Anterior cingulate cortex (tissue), 58 donors: ENCODE measurements at places on chromosomes 4 and X.
A peak's percentile ranks its signal among the peaks of the same experiment; 100 is the strongest.

DNA sequence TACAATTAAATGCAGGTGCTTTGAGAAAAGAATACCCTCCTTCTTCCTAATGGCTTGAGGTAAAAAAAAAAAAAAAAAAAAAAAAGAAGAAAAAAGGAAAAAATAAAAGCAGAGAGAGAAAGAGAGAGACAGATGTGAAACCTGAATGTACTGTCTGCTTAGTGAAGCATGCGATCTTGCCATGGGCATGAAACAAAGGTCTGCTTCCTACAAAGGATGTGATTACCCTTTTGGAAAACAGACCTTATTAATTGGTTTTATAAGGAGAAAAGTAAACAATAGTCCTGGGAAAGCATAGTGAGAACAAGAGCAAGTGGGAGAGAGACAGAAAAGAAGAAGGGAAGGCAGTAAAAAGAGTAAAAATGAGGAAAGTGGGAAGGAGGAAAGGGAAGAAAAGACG lies 526.1 kb upstream of the PABPC4L start:
- DNase-seq, result no peak

DNA sequence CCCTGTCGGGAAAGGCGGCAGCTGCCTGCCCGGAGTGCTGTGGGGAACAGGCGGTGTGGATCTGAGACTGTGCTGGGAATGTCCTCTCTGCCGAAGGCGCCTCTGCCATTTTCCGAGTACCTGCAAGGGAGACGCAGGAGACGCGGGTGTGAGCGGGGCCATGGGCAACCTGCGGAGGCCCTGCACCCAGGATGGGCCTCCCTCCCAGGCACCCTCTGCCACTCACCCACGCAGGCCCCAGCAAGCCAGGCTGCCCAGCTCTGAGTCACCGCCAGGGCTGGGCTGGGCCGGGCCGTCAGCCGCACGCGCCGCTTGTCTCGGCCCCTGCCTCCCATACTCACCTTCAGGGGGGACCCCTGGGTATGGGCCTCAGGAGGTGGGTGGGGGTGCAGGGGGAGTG lies 3.5 kb upstream of the FGFR3 start:
- no peak for DNase-seq

- DNase-seq, result no peak
Observed at GRCh38 chrX:10433296-10433965, 187.0 kb downstream of the MID1 start.

DNA sequence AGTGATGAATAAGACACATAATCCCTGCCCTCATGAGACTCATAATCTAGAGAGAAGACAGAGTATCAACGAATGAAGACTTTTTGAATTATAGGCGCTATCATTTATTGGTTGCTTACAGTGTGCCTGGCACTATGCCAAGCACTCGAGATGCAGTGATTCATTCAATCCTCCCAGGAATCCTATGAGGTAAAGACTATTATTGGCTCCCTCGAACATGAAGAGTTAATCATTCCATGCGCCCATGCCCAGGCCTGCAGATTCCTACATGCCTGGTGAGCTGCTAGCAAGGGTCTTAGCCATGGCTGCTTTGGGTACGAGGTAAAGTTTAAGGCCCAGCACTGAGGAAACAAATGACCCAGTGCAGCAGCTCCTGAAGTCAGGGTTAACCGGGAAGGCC lies 47.0 kb downstream of the TEX13B start:
- DNase-seq, result no peak

DNA sequence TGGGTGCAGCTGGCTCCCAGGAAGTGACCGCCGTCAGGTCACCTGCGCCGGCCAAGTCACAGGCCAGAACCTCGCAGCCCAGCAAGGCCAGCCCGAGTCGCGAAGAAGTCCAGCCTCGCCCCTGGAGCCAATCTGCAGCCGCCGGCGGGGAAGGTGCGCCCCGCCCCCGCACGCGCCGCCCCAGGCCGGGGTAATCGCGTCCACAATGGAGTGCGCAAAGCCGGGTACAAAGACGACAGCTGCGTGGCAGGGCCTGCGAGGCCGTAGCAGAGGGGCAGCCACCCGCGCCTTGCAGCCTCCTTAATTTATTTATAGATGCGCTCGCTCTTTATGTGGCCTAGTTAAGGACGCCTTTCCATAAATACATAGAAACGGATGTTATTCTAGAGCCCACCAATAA lies 139.4 kb upstream of the CPEB2 start:
- DNase-seq, result no peak

DNA sequence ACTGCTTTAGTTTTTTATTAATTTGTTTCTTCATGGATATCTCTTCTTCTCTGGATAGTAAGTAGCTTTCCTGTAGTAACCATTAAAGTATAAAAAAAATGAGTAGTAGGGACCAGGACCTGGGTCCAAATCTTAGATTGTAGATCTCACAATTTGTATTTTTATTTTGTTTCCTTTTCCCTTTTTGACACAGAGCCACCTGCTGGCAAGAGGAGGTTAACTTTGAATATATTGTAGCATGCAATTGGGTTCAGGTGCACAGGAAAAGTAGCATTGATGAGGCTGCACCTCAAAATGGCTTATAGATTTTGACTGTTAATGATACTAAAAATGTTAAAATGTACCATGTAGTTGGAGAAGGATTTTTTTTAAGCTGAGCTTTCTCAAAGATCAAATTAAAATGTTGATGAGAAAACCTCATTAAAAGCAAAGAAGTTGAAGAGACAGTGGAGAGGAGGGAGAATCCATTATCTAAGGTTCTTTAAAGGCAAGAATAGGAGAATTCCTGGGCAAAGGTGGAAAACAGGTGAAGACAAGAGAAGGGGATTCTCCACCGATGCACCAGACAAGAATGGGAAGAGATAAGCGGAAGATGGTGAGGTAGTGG lies 48.3 kb upstream of the HPGDS start:
- DNase-seq, result no peak

- DNase-seq, result no peak
Observed at GRCh38 chr4:5463361-5463760, 245.0 kb downstream of the EVC2 start.

GRCh38 chr4:82864336-82864979 lies 26.5 kb downstream of the SEC31A start:
- DNase-seq, result no peak

DNA sequence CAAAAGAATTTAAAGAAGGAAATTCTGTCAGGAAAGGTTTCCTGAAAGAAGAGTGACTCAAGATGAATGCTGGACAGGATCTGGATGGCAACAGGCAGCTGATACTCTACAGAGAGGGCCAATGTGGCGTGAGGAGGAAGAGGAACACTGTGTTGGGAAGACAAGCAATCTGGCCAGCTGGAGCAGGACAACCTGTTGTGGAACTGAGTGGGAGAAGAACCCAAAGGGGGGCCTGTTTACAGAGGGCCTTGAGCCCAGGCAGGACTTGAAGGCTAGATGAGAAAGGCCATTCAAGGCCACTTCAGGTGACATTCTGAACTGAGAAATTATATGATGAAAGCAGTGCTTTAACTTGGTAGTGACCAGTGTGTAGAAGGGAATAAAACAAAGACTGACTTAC lies 8.5 kb downstream of the OTUD4 start:
- DNase-seq, result no peak

DNA sequence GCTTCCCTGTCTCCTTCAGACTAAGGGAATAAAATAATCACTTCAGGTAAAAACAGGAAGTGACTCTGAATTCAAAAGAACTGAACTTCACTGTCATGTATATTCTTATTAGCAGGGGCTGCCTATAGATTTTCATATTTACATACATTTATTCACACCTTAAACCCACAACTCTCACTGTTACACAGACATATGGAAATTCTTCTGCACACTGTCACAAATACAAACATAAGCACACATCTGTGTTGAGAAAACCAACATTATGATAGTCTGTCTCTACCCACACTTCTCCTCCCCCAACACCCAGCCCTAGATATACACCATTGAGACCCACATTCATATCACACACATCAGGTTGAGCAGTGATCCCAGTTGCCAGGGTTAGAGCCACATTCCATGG lies 5.7 kb upstream of the FGF16 start:
- no peak for DNase-seq

DNA sequence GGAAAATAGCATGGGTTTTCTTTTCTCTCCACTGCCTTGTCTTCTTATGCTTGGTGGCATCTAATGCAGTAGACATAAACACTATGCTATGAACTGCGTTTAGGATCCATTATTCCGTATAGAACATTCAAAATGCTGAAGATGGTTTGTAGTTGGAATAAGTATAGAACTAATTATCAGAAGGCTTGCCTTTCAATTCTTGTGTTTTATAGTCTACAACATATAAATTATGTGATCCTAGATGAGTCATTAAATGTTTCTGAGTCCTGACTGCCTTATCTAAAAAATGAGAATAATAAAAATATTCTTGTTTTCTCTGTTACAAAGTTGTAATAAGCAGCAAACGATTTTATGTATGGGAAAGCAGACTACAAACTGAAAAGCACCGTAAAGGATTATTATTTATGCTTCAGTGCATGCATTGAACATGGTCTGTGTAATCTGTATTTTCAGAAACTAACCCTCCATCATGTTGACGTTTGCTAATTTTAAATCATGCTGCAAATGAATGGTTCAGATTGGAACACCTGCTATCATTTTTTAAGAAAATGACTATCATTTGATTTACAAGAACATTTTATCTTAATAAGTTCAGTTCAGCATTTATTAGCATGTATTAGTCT lies 335.9 kb upstream of the AADAT start:
- no peak for DNase-seq

- peak; percentile 10 for DNase-seq
Observed at GRCh38 chrX:118116713-118117550, at the start of gene KLHL13. Gene KLHL13 (minus strand): TSS chrX:118116810. CDS start chrX:118028473, 88,337 bp downstream.

DNA sequence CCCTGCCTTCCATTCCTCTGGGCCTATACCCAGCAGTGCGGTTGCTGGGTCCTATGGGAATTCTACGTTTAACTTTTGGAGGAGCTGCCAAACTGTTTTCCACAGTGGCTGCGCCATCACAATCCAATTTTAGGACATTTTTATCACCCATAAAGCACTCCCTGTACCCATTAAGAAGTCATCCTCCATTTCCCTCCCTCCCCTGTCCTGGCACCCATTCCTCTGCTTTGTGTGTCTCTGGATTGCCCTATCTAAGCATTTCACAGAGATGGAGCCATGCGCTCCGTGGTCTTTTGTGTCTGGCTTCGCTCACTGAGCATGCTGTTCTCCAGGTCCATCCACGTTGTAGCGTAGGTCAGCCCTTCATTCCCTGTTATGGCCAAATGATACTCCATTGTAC lies 1.7 kb upstream of the OPN1LW start:
- DNase-seq, result no peak

DNA sequence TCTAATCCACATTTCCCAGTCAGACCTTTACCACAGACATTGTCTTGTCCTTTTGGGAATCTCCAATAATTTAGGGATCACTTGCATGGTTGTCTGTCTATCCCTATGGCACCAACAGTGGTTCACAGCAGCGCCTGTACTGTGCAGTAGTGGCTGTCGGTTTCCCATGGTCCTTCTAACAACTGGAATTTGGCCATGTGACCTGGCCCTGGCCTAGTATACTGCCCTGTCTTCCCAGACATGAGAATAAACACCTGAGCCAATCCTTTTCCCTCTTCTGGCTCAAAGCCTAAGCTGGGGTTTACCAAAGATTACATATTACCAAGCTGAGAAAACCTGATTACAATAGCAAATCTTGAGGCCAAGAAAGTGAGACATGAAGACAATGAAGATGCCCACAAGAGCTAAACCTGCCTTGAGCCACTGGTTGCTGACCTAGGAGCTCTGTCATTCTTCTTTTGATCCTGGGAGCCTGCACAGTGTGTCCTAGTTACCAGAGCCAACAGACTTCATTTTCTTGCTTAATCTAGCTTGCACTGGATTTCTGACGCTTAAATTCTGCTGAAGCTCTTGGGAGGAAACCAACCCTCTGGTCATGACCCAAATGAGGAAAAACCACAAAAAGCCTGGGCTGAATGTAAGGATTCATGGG lies 92.1 kb downstream of the SCD5 start:
- no peak for DNase-seq

DNA sequence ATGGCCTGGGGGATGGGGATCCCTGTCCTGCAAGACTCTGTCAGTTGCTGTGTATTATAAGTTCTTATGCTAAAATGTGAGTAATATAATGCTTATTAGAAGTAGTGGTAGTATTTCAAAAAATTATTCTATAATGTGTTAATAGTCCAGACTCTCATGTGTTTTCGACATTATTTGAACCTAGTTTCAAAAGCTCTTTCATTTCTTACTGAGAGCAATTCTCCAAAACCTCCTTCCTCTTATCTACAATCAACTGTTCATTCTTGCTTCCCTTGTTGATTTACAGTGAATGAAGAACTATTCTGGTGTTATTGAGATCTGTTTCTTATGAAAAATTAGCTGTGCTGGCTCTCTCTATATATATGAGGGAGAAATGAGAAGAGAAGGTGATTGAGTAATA lies 32.9 kb upstream of the PTPN13 start:
- DNase-seq, result no peak

DNA sequence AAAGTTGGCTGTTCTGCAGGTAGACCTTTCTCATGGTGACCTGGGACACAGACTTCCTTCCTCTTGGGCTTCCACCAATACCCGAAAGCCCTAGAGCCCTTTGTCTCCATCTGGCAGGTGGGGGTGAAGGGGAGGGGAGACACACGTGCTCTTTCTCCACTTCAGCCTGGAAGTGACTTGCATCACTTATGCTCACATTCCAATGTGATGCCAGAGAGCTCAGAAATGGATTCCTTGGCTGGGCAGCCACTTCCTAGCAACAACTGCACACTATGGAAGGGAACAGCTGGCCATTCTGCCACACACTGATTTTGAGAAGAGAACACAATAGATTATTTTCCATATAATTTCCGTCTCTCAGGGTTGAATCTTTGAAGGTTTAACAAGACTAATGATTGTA lies 36.3 kb downstream of the C4orf51 start:
- DNase-seq, result no peak

DNA sequence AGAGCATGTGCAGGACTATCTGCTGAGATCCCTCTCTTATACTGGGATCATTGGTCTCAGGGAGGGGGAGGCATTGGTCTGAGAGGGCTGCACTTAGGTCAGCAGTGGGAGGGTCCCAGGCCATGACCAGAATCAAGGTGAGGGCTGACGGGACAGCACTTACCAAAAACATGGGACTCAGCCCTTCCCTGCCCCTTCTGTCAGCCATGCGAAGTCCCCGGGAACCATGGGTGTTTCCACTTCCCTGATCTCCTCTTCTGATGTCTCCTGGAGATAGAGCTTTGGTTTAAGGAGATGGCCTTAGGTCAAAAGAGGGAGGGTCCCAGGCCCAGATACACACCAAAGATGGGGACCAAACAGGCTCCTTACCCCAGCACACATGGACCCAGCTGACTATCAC lies 12.9 kb upstream of the HSFX1 start:
- DNase-seq, result no peak
